Smooth muscle cell of bladder (primary cell): ENCODE measurements at places on chromosomes 5 and 9. TPM values are rescaled to one million over a fixed set of nuclear protein-coding genes. Genes with fewer than 3 reads are reported as not detected.

FOXD4 gene
- under 0.01 and 0.28 TPM in 2 replicates for total RNA-seq

GNPDA1 gene
- total RNA-seq = 43.2 and 61.6 TPM in 2 replicates

NEUROG1 gene
- not detected in 2 replicates for total RNA-seq

GRIN1 gene
- under 0.01 TPM in 1 of 2 replicates, not detected in the other for total RNA-seq

STX17 gene
- total RNA-seq = 14.5 and 16.5 TPM in 2 replicates

C9orf78 gene
- 38.4 and 50.9 TPM in 2 replicates for total RNA-seq

CNTLN gene
- total RNA-seq = 8.0 and 9.7 TPM in 2 replicates

ZNF483 gene
- 1.00 and 2.2 TPM in 2 replicates for total RNA-seq

TNC gene
- 46.8 and 73.0 TPM in 2 replicates for total RNA-seq

NUDT12 gene
- 9.2 and 10.2 TPM in 2 replicates for total RNA-seq

NTNG2 gene
- 4.6 and 7.2 TPM in 2 replicates for total RNA-seq

GAS1 gene
- total RNA-seq = 85.8 and 306 TPM in 2 replicates

CCL27 gene
- total RNA-seq = not detected in 2 replicates

WDR38 gene
- total RNA-seq = not detected in 2 replicates

CDH18 gene
- 0.71 and 1.3 TPM in 2 replicates for total RNA-seq

DMRTA1 gene
- 0.14 and 0.28 TPM in 2 replicates for total RNA-seq
